RWPE1 (cell line): ENCODE measurements at places on chromosomes 7 and 10.

GRCh38 chr10:109957092-109957797 lies 33.9 kb upstream of the XPNPEP1 start:
- DNase-seq: no peak

- no peak for DNase-seq
Observed at GRCh38 chr10:88117869-88118632, 254.6 kb downstream of the PTEN start.

- DNase-seq: no peak
Observed at GRCh38 chr7:151735851-151736402, 141.0 kb downstream of the PRKAG2 start.

DNA sequence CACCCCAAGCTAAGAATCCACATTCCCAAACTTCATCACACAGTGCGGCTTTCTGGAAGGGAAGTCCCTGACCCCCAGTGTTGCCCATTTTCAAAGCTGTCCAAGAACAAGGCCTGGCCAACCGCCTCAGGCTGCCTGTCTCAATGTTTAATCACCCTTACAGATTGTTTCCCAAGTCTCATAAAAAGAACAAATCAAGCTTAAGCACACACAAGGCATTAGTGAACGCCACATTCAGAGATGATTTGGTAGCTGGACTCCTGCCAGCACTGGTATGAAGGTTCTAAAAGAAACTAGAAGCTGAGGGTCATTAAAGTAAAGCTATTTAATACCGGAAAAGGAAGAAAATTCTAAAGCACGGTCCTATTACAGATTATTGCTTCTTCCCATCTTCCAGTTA lies 35.6 kb downstream of the C10orf90 start:
- DNase-seq: peak; percentile 44

DNA sequence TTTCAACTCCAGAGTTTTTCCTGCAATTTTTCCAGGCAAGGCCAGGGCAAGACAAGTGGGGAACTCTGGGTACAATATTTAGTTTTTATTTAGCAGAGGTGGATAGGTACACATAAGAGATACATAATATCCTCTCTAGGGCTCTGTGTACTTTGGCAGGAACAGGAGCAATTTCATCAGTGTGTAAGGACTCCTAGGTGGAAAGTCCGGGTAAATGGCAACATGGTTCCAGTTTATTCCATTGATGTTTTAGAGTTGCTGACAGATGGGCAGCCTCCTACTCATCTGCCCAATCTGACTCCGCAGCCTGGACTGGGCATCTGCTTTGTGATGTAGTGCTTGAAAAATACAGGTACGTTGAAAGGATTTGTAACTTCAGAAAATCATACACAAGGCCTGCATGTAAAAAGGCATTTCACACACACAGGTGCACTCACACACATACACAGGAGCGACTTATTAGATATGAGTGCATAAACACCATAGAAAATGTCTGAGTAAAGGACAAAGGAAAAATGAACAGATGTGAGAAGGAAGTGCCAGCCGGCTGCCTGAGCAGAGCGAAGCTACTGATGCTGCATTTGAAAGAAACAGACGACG lies 5.7 kb downstream of the PON1 start:
- DNase-seq: no peak
